ENCODE measurements at places on chromosomes 6 and 20.

- DNase-seq, result no peak
These were observed 38.7 kb downstream of the STK38 start for GRCh38 chr6:36508532-36508931.

GRCh38 chr20:32037929-32038328 lies 14.1 kb upstream of the HCK start:
- peak; percentile 52 for DNase-seq

DNA sequence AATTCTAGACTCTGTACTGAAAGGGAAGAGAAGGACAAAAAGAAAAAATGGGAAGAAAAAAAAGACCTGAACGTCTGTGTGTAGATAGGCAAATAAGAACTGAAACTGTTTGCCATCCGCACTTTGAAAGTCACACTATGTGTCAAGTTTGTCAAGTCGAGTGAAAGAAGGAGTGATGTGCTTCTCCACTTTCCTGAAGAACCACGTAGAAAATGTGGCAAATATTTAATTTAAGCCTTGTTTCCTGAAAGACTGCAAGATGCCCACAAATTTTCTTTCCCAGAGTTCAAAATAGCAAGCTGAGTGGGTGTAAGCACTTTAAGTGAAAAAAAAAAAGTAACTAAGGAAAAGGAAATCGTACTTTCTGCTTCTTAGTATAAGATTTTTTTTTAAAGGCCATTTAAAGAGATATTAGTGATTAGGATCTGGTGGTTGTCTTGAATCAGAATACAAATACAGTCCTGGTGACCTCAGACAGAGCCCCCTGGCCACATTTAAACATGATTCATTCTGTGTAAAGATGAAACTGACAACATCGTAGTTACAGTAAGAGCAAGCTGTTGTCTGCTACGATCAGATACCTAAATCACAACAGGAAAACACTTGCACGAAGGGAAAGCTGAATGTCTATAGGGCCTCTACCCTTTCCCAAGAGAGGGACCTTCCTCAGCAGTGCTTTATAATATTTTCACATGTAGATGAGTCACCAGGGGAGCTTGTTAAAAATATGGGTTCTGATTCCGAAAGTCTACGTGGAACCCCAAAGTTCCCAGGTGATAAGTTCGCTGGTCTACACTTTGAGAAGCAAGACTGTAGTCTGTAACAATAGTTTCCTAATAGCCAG lies 102.3 kb downstream of the HIVEP2 start:
- peak; percentile 82 for DNase-seq

GRCh38 chr6:87754828-87755227 lies 52.8 kb upstream of the AKIRIN2 start:
- DNase-seq, result no peak

- DNase-seq, result peak; percentile 32
These were observed 534 bp downstream of the KIAA1755 start for GRCh38 chr20:38260025-38260377.

- no peak for DNase-seq
These were observed 56.2 kb downstream of the RAB44 start for GRCh38 chr6:36753671-36754405.

DNA sequence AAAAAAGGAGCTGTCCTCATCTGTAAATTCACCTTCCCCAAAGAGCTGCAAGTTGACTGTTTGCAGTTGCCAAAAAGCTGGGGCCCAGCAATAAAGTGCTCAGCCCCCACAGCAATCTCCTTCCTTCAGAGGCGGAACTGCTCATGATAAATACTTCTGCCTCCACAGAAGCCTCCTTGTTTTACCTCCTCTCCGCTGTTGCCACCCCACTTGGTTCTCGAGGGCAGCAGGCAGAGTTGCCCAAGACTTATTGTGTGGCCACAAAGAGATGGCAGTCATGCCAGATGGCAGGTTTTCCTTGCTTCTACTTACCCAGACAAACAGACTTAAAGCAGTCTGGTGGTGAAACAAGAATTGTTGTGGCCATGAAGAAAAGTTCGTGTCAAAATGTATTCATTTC lies 66.3 kb downstream of the SLX4IP start:
- peak; percentile 33 for DNase-seq

- no peak for DNase-seq
These were observed 22.1 kb upstream of the EYA2 start for GRCh38 chr20:46872328-46873211.

GRCh38 chr6:89887452-89888137 lies 6.7 kb upstream of the GJA10 start:
- DNase-seq, result no peak

DNA sequence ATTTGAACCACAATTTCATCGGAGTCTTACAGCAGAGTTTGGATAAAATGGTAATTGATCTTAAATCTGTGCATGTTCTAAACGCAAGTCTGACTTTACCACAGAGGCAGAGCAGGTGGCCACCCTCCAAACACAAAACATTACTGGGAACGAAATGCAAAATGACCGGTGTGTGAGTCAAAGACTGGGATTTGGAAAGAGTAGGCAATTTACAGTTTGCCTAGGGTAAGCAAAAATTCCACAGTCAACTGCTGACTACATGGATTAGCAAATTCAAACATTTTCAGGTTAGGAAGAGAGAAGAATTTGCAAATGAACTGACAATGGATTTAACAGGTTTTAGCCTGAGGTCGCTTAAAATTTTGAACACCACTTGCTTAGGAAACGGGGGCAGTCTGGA lies 444.4 kb downstream of the HDGFL1 start:
- peak; percentile 72 for DNase-seq

DNA sequence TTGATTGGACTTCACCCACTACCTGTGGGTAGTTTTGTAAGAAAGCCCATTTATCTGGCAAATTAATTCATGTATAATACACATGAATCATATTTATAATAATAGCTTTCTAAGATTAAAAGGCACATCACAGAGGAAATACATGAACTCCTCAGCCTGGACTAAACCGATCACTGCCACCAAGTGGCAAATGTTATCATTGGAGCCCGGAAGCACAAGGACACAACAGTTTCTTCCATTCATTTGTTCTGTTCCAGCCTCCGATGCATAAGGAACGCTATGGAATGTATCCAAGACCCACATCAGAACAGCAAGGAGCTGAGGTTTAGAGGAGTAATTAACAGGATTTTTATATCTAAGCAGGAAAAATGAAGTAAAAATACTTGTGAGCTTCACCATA lies 13.9 kb upstream of the IPCEF1 start:
- peak; percentile 34 for DNase-seq

- DNase-seq, result no peak
These were observed 7.6 kb upstream of the HIVEP2 start for GRCh38 chr6:142952614-142953013.

Data from astrocyte (in vitro differentiated cells and primary cell).